ENCODE measurements at places on chromosomes 1 and 21.
A peak's percentile ranks its signal among the peaks of the same experiment; 100 is the strongest.

DNA sequence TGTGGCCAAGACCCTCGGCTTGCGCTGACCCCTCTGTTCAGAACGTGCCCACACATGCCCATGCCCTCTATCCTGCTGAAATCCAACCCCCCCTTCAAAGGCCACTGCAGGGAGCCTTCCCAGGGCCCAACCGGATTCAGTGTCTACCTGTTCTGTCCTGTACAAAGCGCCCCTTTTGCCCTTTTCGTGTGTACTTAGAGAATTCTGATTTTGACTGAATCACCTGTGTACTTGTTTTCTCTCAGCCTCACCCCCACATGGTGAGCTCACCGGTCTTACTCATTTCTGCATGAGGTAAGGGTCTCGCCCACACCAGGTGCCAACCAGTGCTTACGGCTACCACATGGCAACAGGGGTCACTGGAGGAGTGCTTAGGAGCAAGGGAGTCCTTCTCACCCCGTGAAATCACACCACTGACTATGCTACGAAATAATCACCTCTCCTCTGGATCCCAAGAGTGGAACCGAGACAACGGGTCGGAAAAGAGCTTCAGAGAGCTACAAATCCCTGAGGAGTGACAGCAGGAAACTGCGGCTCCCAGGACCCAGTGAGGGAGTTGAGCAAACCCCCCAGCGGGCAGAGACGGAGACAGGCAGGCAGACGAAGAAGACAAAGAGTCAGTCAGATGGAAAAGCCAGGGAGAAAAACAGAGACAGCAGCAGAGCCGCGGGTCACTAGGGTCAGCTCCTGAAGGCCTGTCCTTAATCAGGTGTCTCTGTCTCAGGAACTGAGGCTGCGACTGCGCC is 2.1 kb upstream of the S100A2 start:
- no peak for DNase-seq

GRCh38 chr1:158019171-158019868 is 25.9 kb downstream of the KIRREL1 start:
- peak; percentile 84 for DNase-seq

DNA sequence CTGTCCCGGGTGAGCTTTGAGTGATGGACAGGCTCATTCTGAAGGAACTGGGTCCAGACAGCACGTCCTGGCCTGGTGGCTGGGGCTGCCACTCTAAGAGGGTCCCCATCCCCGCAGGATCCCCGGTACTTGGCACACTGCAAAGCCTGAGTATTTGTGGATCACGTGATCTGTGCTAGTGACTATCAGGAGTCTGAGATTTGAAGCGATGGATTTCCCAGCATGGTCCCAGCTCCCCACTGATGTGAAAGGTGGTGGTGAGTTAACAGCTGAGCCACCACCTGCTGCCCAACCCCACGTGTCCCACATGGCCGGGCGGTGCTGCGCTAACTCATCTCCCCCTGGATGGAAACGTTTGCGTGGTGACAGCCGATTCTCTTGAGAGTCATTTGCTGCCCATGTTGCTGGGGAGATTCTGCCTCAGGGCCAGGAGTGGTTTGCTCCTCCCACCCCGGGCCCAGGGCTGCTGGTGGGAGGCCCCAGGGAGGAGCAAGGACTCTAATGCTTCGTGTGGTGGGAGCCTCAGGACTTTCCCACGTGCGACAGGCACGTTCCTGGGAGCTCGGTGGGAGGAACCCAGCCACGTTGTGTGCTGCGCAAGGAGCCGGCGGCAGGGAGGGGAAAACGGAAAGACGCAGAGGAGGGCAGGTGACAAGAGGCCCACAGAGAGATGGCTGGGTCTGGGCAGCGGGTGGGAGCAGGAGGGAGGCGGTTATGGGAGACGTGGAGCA is 15.1 kb downstream of the FAAP20 start:
- peak; percentile 25 for DNase-seq

GRCh38 chr1:180278596-180279395 is 48.7 kb downstream of the LHX4 start:
- no peak for DNase-seq

- DNase-seq, result no peak
Observed at GRCh38 chr1:10495952-10496351, 21.2 kb downstream of the PEX14 start.

GRCh38 chr1:221149555-221150075 is 270.4 kb downstream of the HLX start:
- no peak for DNase-seq

DNA sequence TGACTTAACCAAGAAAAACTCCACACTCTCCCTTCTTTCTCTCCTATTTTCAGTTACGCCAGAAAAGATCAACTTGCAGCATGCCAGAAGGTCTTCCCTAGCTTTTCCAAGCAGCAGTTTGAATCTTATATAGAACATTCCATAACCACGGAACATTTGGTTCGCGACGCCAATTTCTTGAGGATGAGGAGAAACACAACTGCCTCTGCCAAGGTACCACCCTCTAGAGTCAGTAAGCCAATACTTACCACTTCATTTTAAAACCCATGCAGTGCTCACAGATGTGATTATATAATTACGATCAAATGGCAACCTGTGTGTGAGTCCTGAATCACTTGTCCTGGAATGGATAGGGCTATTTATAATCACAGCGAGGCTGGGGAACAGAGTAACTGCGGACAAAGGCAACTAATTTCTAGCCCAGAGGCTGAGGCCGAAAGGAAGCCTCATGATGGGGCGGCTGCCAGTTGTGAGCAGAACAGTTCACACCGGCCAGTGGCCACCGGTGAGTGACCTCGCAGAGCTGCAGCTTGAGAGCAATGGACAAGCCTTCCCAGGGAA is 43.2 kb upstream of the BACE2 start:
- no peak for DNase-seq

GRCh38 chr1:210376836-210377372 is 48.2 kb downstream of the HHAT start:
- peak; percentile 14 for DNase-seq

GRCh38 chr1:93344484-93344883 is 1.2 kb upstream of the DR1 start:
- no peak for DNase-seq

GRCh38 chr21:39705849-39706248 is 39.1 kb upstream of the IGSF5 start:
- no peak for DNase-seq

DNA sequence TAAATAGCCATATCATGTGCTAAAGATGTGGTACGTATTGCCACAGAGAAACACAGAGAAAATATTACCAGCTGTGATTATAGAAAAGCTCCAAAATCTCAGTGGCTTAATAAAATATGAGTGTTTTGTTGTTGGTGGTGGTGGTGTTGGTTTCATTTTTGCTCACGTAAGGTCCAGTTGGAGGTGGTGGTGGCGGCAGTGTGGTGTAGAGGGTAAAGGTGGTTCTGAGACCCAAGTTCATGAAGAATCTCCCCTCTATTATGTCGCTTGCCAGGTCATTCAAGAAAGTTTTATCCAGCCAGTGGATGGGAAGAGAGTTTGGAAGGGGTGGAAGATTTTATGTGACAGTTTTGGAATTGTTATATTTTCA is 217.6 kb upstream of the SAMSN1 start:
- DNase-seq, result no peak

DNA sequence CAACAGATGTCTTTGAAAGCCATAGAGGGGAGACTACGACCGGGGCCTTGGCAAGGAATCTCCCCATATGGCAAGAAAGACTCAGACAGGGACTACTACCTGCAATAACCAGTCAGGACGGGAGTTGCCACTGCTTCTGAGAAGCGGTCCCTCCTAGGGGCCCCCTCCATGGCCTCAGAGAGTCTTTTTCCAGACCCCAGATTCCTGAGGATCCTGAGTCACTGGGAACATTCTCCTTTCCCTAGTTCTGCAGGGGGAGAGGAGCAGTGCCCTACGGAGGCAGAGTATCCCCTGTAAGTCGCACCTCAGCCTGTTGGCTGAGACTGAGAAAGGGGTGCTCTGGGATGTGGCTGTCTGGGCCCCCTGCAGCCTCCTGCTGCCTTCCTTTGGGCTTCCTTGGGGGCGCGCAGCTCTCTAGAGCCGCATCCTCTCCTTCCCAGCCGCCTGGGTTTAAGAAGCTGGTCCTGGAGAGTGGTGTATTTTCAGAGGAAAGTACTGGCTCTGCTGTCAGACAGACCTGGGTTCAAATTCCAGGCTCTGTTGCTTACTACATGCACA is 7.8 kb downstream of the GLIS1 start:
- DNase-seq, result no peak

Data from GM03348 (cell line).